ENCODE measurements at places on chromosomes 3 and 15.
A peak's percentile ranks its signal among the peaks of the same experiment; 100 is the strongest.

- DNase-seq, result no peak
Observed at GRCh38 chr3:122498152-122498551, 16.6 kb downstream of the KPNA1 start.

- no peak for DNase-seq
Observed at GRCh38 chr3:197874064-197874463, 75.9 kb upstream of the RPL35A start.

- DNase-seq, result no peak
Observed at GRCh38 chr3:45547764-45548680, 46.5 kb upstream of the LIMD1 start.

- DNase-seq, result no peak
Observed at GRCh38 chr3:160091441-160091840, 102.8 kb downstream of the IL12A start.

DNA sequence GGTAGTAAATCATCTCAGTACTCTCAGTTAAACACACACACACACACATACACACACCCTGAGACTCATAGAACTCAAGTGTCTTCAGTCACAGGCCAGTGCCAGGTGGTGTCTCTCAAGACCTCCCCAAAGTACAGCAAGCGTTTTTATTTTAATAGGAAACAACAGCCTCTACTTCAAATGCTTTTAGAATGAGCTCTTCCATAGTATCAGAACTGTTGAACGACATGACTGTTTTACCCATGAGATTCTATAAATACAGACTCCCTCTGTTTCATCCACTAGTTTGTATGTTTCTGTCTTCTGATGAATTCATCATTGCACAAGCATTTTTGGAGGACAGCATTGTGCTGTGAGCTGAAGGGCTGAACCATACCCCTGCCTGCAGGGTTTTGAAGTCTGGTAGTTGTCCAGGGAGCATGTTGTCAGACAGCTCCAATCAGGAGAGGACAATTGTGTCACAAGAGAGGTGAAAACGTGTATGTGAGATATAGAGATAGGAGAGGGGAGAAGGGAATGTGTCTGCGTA lies 201.0 kb upstream of the BCL6 start:
- DNase-seq, result no peak

GRCh38 chr3:170564664-170565063 lies 21.2 kb downstream of the SLC7A14 start:
- no peak for DNase-seq

GRCh38 chr3:155435821-155436220 lies 142.3 kb upstream of the STRIT1 start:
- no peak for DNase-seq

DNA sequence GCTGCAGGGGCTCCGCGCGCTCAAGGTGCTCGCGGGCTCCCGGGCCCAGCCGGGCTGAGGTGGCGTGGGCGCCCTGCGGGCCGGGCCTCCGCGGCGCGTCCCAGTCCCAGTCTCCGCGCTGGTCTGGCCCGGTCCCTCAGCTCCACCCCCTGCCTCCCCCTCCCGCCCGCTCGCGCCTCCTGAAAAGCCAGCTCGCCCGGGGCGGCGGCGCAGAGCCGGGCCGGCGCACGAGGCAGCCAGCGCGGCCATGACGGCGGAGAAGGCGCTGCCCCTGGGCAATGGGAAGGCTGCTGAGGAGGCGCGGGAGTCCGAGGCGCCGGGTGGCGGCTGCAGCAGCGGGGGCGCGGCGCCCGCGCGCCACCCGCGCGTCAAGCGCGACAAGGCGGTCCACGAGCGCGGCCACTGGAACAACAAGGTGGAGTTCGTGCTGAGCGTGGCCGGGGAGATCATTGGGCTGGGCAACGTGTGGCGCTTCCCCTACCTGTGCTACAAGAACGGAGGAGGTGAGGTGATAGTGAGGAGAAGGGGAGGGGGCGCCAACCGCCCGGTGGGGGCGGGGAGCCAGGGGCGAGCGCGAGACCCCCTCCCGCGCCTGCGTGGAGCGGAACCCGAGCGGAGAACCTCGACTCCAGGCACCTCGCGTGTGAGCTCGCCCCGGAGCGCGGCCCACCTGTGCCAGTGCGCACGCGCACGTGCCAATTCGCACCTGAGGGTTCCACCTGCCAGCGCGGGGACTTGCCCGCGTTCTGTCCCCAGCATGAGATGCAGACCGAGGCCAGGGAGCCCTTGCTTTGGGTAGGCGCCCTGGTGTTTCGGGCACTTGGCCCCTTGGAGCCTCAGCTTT lies at the start of gene SLC6A11:
TSS of gene SLC6A11 (plus strand) at position 210 of the 844 bp plus-strand sequence. CDS start at position 248, 38 bp downstream.
- no peak for DNase-seq

GRCh38 chr3:60140160-60140559 lies 1090.3 kb upstream of the CFAP20DC start:
- no peak for DNase-seq

DNA sequence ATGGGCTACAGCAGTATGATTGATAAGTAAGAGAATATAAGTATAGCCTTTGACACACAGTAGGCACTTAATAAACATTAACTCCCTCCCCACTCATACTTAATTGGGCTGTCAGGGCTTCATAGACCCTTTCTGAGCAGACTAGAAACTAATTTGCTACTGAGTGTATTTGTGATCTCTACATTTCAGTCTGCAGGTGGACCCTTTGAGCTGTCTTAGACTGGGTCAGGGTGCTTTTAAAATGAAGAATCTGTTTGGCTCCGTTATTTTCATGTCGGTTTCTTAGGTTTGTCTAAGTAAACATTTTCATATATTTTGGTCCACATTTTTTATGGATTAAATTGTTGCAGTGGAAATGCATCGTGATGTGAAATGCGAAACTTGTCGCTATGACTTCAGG lies 50.3 kb upstream of the SELENOK start:
- no peak for DNase-seq

DNA sequence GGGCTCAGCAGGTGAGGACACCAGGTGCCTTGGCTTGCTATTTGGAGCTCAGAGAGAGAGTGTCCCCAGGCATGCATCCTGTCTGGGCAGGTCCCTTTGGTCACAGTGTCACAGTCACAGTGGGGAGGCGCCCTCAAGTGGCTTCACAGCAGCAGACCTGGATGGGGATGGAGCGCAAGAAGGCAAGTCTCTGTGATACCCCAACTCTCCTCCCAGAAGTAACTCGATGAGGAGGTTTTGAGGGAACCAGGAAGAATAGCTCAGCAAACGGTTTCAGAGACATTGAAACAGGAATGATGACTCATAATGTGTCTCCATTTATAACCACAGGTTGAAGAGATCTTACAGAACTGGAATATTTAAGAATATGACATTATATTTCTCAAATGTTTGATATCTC lies 66.5 kb upstream of the SH3GL3 start:
- no peak for DNase-seq

DNA sequence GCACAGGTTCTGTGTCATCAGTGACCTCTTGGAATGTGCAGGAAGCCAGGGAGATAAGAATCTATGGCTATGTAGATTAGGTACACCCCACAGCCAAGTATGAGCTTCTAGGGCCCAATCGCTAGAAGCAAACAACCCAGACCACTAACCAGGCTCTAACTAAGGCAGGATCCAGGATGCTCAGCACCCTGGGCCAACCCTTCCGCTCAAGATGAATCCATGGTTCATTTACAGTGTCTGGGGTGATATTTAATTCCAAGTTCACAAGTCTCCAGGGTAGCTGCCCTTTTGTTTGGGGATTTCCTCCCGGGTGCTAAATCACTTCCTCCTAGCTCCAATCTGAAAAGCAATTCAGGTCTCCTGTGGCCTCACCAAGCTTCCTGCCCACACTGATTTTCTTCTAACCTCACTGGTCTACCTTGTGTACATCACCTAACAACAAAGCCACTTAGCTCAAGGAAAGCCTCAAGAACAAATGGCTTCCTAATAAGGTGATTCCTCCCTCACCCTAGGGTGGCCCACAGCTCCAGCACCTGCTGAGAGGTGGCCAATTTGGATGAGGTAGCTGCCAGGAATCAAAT lies 2.4 kb downstream of the EHD4 start:
- no peak for DNase-seq

- no peak for DNase-seq
Observed at GRCh38 chr15:51796847-51797401, 32.5 kb upstream of the TMOD3 start.

- no peak for DNase-seq
Observed at GRCh38 chr3:123397050-123397590, 51.8 kb downstream of the ADCY5 start.

GRCh38 chr15:31511707-31512310 lies 185.2 kb downstream of the KLF13 start:
- peak; percentile 14 for DNase-seq

GRCh38 chr15:59741274-59741906 lies 52.3 kb upstream of the BNIP2 start:
- DNase-seq, result no peak

- no peak for DNase-seq
Observed at GRCh38 chr3:10273702-10274305, 18.9 kb downstream of the GHRL start.

DNA sequence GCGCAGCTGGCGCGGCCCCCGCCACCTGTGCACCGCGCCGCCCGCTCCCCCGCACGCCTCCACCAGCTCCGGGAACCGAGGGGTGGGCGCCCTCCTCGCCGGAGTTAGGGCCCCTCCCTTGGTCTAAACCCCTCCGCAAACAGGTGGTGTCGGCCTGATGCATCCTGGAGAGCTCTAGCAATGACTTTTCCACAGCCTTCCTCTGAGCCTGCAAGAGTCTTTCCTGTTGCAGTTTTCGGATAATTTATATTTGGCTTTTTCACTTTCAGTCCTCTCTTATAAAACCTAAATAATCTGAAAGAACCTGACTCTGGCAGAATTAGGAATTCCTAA lies 334 bp upstream of the IGSF11 start:
- DNase-seq, result no peak

DNA sequence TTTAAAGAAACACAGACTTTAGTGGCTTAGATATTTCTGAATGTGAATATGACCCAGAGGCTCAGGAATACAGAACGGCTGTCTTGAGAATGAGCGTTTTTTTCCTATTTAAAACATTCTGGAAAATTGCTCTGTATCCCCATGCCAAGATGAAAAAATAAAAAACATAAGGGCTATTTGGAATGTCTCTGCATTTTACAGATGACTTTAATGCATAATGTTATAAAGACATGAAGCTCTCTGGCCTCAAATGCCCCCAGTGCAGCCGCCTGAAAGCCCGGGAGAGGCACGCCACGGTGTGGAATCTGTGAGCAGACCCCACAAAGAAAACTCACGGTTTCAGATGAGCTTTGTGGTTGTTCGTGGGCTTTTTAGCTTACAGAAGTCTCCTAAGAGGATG lies 322.5 kb upstream of the ICE2 start:
- DNase-seq, result no peak

GRCh38 chr3:81393251-81393650 lies 368.2 kb downstream of the GBE1 start:
- DNase-seq, result no peak

Data from effector CD8-positive, alpha-beta T cell (primary cell).